NCI-H526 (cell line): ENCODE measurements at places on chromosomes 4 and X.

DNA sequence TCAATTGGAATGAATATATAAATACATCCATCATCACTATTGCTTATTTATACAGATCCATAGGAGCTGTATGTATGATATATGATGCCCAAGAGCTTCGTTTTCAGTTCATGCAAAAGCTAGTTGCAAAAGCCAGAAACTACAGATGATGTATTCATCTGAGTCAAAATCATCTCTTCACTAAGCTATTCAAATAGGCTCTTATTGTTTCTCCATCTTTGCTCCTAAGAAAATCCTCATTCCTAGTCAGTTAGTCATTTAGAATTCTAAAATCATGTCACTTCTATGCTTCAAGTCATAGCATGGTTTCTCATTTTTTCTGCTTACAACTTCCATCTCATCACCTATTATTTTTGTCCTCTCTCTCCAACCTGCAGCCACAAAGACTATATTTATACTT lies 300.1 kb upstream of the TRAM1L1 start:
- DNase-seq, result no peak

DNA sequence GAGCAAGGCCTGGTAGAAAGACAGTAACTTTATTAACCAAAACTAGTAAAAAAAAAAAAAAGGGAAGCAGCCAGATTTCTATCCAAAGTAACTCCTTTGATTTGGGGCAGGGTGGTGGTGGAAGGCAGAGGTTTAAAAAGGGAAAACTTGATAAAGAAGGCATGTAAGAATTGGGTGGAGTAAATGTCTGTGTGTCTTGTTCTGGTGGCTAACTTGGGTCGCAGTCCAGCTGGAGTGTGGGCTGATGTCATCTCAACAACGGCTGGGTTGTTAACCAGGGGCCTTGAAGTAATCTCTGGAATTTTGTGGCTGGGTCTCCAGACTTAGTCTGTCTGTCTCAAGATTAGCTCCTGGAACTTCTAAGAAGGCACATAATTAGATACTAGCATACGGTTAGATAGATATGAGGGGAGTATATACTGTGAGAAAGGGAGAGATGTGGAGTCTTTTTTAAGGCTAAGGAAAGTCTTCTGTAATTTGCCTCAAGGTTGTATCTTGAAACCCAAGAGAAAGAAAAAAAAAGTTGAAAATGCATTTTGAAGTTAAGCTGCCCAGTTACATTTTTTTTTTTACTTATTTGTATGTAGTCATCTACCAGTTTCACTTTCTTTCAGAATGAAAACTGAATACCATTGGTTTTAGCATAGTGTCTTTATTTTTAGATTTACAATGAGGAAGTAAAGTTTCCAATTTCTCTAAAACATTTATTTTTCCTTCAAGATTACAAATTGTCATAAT lies 48.3 kb downstream of the MTHFD2L start:
- no peak for DNase-seq

GRCh38 chr4:46839128-46839527 lies 69.9 kb downstream of the COX7B2 start:
- no peak for DNase-seq

DNA sequence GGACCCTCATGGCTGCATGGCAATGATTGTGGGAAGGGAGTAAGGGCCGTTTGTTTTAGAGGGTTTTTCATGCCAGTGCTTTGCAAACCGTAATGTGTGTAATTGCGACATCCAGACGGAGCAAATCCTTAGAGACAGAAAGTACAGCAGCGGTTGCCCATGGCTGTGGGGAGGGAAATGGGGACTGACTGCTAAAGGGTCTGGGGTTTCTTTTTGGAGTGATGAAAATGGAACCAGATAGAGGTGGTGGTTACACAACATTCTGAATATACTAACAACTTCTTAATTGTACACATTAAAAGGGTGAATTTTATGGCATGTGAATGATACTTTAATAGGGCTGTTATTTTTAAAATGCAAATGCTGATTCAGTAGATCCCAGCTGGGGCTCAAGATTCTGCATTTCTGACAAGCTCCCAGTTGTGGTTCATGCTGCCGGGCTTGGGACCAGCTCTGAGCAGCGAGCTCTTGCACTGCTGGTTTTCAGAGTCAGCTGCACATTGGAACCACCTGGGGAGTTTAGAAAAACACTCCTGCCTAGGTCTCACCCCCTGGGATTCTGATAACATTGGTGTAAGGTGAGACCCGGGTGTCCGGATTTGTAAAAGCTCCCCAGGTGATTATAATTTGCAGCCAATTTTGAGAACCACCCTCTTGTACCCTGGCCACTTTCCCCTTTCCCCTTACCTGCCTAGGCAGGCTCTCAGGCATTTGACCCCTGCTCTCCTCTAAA lies 47.7 kb downstream of the PRPS1 start:
- DNase-seq, result peak; percentile 69

DNA sequence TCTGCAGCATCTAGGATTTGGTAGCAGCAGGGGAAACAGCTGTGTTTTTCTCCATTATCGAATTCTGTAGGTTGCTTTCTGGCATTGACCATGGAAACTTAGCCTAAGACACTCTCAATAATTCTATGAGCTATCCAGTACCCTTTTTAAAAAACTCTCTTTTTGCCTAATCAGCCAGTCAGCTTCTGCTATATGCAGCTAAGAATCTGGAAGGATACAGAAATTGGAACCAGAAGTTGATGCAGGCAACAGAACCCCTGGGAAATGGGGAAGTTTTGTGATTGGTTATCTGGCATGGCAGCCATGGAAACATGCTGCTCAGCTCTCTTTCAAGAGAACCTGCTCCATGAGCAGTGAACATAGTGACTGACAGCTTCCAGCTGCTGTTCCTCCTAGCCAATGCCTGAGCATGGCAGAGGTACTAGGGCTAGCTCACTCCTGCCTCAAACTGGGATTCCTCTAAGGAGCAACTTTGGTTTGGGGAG lies 417.6 kb upstream of the MAOA start:
- no peak for DNase-seq
